ENCODE measurements at places on chromosomes 6 and 20.

- no peak for DNase-seq
These were observed 472.6 kb upstream of the SULF2 start for GRCh38 chr20:48257833-48258232.

- no peak for DNase-seq
These were observed 2.7 kb downstream of the KCNB1 start for GRCh38 chr20:49479785-49480184.

DNA sequence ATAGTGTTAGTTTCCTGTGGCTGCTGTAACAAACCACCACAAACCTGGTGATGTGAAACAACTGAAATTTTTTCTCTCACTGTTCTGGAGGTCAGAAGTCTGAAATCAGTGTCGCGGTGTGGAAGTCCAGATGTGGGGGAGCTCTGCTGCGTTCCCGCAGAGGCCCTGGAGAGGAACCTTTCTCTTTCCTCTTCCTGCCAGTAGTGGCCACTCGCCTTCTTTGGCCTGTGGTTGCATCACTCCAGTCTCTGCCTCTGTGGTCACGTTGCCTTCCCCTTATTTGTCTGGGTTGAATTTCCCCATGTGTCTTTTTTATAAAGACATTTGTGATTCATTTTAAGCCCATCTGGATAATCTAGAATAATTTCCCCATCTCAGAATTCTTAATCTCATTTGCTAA, 295.5 kb upstream of the FLRT3 start:
- DNase-seq: no peak

- peak; percentile 12 for DNase-seq
These were observed 11.8 kb upstream of the GSTA1 start for GRCh38 chr6:52815167-52816092.

- no peak for DNase-seq
These were observed 253.8 kb upstream of the STXBP5 start for GRCh38 chr6:146950351-146950835.

DNA sequence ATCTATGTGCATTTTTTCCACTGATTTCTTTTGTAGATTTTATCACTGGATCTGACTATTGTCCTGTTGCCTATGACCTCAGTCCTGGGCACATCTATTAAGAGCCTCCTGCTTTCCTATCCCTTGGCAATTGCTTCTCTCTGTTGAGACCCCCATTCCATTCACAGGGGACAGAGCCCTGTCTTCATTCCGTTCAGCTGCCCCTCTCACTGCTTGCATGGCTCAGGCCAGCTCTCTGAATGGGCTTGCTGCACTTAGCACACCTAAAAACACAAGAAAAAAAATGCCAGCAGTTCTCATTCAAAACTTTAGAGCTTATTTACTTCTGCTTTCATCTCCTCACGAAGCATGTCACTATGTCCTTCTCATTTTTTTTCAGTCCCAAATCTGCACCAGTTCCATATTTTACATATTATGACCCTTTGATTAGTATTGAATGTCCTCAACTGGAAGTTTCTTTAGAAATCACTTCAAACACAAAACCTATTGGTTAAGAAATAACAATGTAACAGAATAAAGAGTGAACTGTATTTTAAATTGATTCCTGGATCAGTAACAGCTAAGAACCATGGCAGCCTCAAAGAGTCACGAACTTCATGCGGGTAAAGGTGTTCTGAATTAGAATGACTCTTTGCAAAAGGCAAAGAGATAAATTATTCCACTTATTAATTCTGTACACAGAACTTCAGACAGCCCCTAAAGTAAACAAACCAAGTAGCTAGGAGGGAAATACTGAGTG, 616.5 kb downstream of the C6orf118 start:
- no peak for DNase-seq

- DNase-seq: no peak
These were observed 5.8 kb upstream of the CDC5L start for GRCh38 chr6:44381739-44382138.

DNA sequence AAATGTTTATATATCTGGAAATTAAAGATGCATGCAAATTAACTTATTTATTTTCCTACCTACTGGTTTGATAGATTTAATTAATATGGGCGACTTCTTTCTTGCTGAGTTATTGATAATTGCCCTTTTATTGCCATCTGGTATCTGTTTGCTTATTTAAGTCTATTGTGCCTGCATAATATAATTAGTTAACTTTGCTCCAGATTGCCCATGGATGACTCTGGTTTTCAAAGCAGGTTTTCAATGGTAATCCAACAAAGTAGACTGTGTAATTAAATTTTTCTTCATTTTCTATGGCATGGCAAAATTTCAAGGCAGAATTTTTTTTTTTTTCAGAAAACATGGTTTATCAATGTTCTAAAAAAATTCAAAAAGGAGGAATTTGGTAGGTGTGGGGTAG, 1092.0 kb downstream of the GRIK2 start:
- DNase-seq: no peak

DNA sequence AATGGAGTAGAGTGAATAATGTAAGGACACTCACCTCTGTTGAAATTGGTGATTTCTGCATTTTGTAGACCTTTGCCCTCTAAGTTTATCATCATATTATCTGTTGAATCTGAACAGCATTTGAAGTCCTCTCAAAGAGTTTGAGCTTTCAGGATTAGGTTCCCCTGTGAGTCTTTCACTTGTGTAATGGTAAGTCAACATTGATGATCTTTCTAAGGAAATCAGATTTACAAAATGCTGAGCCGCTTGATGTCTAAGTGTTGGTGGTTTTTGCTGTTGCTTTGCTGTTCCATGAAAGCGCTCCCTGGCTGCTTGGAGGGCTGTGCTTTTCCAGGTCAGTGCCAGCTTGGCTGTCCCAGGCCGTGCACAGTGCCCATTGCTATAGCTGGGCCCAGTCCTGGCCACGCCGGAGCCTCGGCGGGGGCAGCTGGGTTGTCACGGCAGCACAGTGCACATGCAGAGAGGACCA, 33.8 kb upstream of the KIF25 start:
- no peak for DNase-seq

GRCh38 chr6:20266851-20267608, 54.8 kb upstream of the MBOAT1 start:
- no peak for DNase-seq

GRCh38 chr20:44896583-44896982, 11.1 kb downstream of the YWHAB start:
- no peak for DNase-seq

DNA sequence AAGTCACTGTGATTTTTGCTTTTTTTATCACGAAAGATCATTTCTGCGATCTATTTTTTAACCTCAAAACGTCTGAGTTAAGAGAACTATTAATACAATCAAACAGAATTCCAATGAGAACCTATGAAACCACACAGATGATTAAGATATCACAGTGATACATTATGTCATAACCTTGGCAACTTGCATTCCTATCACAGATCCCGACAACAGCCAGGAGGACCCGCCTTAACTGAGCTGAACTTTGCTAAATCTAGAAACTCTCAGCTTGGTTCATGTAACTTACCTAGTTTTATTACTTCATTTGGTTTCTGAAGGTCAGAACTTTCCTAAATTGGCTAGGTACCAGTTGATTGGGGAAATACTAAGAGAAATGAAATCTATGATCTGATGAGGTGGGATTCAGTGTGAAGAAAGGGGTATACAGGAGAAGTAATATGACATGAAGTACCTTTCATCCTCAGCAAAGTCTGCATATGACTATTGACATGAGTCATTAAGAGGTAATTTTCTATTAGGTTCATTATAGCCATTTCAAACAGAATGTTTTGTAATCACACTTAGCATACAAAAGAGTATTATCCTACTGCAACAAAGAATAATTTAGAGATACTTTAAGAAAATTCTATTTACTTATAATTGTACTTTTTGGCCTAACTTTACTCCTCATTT, 11.2 kb downstream of the LYRM4 start:
- no peak for DNase-seq

- DNase-seq: no peak
These were observed 350.9 kb downstream of the SMOC2 start for GRCh38 chr6:168791917-168792316.

- DNase-seq: no peak
These were observed 25.5 kb downstream of the SLCO4A1 start for GRCh38 chr20:62667530-62668440.

DNA sequence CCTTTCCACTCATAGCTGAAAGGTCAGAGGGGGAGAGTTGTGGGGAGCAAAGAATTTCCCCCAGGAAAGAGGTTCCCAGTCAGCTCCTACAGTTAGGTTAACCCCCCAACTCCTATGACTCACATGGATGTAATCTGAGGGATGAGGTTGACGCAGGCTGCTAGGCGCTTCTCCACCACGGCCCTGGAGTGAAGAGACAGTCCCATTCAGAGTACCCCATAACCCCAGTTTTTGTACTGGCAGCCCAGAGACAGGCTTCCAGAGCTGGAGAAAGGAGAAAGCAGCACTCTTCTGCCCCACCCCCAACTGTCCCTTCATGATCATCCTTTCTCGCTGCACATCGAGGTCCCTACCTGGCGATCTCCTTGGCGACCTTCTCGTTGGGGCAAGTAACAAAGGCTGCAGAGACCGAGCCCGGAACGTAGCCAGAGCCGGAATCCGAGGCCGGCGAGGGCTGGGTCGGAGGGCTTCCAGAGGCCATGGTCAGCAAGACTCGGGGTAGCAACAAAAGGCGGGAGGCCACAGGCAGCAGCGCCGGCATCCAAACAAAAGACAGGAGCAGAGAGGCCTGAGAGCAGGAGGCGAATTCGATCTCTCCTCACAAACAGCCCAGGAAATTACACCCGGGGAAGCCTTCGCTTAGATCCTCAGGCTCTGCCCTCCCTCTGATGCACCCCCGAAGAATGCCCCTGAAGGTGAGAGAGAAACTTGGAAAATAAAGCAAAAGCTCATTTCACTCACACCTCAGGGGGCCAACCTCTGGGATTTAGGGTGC, 592 bp downstream of the CUTA start:
- no peak for DNase-seq

DNA sequence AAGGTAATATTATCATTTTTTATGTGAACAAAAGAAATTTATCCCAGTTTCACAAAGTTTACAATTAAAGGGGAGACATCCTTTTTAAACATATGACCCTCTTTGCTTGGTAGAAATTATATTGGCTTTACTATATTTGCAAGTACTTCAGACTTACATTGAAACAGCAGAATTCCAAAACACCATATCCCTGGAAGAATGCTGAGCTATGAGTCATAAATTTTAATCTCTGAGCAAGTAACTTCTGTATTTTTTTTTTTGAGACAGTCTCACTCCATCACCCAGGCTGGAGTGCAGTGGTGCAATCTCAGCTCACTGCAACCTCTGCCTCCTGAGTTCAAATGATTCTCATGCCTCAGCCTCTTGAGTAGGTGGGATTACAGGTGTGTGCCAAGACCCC, 240.4 kb downstream of the TBC1D32 start:
- DNase-seq: no peak

DNA sequence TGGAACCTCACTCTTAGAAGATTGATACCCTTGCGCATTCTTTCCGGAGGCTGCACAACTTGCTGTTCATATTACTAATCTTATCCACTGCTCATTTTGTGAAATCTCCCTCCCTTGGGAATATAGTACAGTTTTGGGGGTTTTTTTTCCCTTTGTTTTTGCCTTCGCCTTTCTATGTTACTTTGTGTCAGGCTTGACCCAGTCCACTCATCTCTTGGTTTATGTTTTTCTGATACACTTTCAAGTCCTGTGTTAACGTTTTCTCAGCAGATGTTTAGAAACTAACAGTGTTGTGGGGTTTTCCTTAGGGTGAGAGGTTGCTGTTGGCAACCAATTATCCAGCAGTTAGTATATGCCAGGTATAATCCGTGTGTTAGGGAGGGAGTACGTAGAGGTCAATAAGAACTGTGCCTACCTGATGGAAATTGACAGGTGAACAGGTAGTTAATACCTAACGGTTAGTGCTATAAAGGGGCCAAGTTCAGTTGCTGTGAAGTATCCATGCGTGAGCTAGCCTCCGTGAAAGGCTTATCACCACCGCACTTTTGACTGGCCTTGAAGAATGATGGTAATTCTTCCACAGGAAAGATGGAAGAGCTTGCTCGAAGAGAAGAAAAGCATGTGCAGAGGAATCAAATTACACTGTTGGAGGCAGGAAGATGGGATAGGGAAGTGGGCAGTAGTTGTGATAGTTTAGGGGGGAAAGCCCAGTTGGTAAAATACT, 1.4 kb downstream of the NFYA start:
- peak; percentile 51 for DNase-seq
